ENCODE measurements at places on chromosomes 6 and 20. TPM values are rescaled to one million over a fixed set of nuclear protein-coding genes. Genes with fewer than 3 reads are reported as not detected.
A peak's percentile ranks its signal among the peaks of the same experiment; 100 is the strongest.

The PLAGL1 gene
- total RNA-seq: 42.8 TPM

The SLC22A3 gene
- total RNA-seq: under 0.01 TPM

The C6orf47 gene
- total RNA-seq: 19.1 TPM

The KHDC1L gene
- total RNA-seq: not detected

The C20orf141 gene
- total RNA-seq: not detected

The PRL gene
- total RNA-seq: under 0.01 TPM

The BPIFB4 gene
- total RNA-seq: not detected

The MAP7 gene
- total RNA-seq: 30.4 TPM

The PAX1 gene
- total RNA-seq: under 0.01 TPM

The TSHZ2 gene
- under 0.01 TPM for total RNA-seq

The KIAA1755 gene
- total RNA-seq: not detected

The KHDC1 gene
- 3.0 TPM for total RNA-seq

The ADGRB3 gene
- under 0.01 TPM for total RNA-seq

DNA sequence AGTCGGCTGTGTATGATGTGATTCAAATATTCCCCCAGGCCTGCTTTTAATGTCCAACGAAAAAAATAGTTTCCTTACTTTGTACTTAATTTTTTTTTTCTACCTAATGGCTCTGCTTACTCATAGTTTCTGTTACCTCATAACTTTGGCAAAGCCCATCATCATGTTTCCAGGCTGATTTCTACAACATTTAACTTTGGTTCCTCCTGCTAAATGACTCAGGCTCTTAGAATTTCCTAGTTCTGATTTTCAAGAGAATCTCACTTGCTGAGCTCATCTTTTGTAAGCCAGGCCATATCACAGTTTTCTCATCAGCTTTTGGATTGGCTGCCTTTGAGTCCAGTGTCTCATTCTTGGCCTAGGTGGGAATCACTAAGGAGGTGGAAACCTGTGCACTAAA lies 323.1 kb downstream of the HDGFL1 start:
- peak; percentile 58 for DNase-seq

GRCh38 chr6:12113190-12113577 lies 101.1 kb downstream of the HIVEP1 start:
- no peak for DNase-seq

- no peak for DNase-seq
Observed at GRCh38 chr6:150813319-150813992, 52.0 kb upstream of the MTHFD1L start.

DNA sequence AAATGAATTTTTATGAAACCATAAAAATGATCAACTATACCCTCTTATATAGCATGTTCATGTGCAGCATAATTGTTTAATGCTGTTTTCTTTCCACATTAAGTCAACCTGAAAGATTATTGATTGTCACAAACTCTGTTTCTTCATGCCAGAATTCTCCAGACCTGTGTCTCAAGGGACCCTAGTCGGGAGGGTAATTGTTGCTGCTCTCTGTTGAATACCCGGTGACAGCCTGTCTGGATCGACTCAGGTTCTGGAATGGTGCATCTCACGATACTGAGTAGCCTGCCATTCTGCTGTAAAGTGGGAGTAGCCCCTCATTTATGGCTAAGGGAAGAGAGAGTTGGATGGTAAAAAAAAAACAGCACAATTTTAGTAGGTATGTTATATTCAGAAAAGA lies 449.9 kb upstream of the SOX4 start:
- DNase-seq: no peak

DNA sequence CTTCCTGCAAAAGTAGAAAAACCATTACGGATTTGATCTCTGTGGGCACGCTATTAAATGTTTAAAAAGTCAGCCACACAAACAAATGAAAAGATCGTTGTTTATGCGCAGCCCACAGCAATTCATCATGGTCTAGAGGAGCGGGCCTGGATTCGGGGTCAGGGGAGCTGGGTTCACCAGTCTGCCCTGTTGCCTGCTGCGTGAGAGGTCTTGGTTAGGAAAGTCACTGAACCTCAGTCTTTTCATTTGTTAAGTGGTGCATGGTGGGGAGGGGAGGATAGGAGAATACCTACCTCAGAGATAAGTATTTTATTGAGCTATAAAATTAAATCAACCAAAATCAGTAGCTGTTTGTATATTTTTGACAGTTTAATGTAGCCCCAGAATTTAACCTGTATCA lies 47.3 kb upstream of the FYN start:
- no peak for DNase-seq

GRCh38 chr6:71262914-71263313 lies 25.7 kb upstream of the OGFRL1 start:
- no peak for DNase-seq

- DNase-seq: no peak
Observed at GRCh38 chr20:54047048-54047447, 23.3 kb downstream of the BCAS1 start.

GRCh38 chr6:111669326-111669725 lies 63.6 kb upstream of the TRAF3IP2 start:
- DNase-seq: no peak

DNA sequence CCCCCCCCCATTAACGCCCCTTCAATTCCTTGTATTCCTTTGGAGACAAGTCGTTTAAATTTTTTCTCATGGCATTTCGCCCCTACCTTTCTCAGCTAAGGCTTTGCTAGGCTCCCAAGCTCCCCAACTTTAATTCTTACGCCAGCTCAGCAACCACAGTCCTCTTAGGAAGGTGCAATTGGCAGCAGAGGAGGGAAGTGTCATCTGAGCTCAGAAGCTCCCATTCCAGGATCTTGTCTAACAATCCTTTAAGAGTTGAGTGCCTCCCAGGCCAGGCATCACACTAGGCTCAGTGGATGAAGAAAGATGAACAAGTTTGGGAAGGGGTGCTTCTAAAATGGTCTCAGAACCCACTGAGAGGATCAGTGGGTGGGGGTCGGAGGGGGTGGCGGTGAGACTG lies 131.2 kb upstream of the AKAP12 start:
- DNase-seq: no peak

DNA sequence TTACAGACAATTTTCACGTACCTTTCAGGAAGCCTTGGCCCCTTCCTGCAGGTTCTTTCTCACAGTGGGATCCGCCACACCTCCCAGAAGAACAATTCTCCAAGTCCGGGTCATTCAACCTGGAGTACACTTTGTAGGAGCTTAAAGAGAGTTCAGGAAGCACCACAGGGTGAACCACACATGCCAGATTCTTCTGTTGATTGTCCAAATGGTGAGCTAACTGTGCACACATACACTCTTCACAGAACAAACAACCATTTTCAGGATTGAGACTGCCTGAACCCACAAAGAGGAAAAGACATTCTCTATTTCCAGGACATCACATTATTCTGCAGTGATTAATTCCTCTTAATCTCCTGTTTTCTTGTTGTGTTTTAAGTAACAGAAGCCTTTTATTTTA lies 51.0 kb downstream of the SCGN start:
- no peak for DNase-seq

- DNase-seq: no peak
Observed at GRCh38 chr6:142737368-142738034, 207.5 kb downstream of the HIVEP2 start.

DNA sequence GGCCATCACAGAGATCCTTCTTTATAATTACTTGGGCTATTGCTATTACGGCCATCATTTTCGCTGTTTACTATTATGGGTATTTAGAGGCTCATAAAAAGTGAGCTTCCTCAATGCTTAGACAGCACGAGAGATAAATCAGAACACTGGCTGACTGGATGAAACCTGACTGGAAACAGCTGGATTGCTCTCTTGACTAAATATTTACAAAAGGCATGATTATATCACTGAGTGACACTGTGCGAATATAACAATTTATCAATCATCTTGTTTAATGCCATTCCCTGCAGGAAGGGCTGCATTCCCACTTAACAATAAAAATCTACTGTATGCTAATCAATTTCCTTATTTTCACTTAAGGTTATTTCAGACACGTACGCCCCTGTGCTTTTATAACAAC lies 260.1 kb upstream of the ARID1B start:
- no peak for DNase-seq

DNA sequence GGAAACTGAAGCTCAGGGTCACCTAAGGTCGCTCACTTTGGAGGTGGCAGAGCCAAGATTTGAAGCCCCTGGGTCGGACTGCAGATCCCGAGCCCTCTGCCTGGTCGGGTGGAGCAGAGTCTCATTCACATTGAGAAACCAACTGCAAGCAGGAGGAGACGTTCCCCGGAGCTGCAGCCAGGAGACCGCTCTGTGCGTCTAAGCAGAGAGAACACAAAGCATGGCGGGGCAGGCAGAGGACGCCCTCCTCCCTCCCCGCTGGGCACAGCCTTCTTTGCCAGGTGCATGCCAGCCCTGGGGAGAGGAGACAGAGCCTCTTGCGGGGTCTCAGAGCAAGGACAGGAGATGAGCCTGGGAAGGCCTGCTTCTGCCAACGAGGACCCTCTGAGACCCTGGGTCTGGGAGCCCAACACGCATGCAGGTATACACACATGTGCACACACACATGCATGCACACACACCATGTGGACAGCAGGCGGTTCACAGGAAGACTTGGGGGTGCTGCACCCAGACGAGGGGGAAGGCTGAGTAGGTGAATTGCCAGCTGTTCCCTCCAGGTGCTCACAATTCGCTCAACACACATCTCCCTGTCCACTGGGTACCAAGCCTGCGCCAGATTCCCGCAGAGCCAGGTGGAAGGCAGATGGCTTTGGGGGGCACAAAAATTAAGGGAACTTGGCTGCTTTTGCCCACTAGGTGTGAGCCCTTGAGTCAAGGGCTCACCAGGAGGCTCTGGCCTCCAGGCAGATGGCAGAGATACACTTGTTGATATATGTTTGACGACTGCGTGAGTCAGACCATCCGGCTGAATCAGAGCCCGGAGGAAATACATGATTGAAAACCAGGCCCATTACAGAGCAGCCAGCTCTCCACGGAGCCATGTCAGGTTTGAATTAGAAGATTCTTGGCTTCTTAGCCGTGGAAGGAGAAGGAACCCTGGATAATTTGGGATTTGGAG lies 5.5 kb upstream of the NTSR1 start:
- DNase-seq: peak; percentile 74

- DNase-seq: peak; percentile 34
Observed at GRCh38 chr6:63764318-63764916, 128.8 kb downstream of the PHF3 start.

DNA sequence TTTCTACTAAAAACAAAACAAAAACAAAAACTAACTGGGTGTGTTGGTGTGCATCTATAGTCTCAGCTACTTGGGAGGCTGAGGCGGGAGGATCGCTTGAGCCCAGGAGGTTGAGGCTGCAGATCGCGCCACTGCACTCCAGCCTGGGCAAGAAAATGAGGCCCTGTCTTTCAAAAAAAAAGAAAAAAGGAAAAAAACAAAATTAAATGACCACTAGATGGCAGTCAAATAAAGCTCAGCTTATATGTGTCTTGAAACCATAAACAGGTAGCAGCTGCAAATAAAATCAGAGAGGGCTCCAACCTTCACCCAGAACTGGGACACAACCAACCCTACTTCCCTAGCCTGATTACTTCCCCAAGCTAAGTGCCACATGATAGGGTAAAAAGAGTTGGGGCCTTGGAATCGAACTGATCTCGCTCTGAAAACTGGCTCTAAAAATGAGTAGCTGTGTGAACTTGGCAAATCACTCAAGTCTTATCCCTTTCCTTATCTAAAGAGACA lies 67.1 kb upstream of the ADGRF4 start:
- peak; percentile 6 for DNase-seq

DNA sequence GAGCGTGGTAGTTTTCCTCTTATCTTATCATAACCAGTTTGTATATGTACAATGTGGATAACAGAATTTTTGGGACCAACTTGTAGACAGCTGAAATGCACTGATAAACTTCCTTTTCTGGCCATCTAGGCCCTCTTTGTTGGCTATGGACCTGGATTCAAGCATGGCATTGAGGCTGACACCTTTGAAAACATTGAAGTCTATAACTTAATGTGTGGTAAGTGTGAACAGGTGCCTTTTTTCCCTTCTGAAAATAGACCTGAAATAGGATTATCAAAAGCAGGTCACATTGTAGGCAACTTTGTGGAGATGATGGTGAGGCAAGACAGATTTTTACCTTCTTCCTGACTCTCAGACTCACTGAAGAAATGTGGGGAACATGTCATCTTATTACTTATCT lies 67.8 kb downstream of the ENPP1 start:
- DNase-seq: no peak

DNA sequence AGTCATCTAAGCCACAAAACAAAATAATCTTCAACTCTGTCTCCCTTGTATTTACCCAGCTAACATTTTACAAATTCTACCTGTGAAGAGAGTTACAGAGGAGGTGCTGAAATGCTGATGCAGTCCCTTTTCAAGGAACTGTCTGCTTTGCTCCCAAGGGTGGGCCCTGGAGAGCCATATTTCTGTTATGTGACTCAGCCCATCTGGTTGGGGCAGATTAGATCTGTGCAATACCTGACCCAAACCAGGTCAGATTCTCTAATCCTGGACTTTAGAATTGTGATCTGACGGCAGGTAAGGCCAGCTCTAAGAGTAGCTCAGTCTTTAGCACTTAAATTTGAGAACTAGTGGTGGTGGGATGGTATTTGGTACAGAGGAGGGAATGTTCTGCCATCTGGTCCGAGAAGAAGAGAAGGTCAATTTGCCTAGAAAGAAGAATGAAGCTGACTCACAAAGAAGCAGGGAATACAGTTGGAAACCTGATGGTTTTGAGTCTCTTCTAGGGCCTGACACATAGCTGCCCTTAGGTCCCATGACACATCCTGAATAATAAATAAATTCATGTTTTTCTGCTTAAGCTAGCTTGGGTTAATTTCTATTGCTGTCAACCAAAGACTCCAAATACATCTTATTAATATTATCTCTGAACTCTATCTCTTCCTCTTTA lies 8.1 kb downstream of the ZNF311 start:
- no peak for DNase-seq

Measured in hematopoietic multipotent progenitor cell (in vitro differentiated cells).